ENCODE measurements at places on chromosomes 3 and 15. TPM values are rescaled to one million over a fixed set of nuclear protein-coding genes. Genes with fewer than 3 reads are reported as not detected.

HRG gene
- not detected for total RNA-seq

ARGFX gene
- not detected for total RNA-seq

DNA sequence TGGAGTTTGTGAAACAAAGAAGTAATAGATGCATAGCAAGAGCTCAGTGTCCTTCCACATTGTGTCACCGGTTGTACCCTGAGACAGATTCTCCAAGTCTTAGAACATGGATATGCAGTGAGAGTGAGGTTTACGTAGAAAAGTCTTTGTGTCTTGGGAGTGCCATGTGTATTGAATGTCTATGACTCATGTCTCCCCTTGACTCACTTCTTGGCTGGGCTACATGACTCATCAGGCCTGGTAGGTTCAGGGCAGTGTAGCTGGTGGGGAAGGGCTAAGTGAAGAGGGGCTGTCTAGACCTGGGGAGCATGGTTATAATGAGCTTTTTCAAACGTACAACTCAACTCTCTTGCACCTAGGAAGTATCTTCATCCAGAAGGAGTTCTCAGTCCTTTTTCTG, 167.4 kb downstream of the GAP43 start:
- no peak overlapping the region for H3K4me3 ChIP-seq
- no peaks in the 10 kb centered on the region for H3K27me3 ChIP-seq
- no peaks in the 10 kb centered on the region for H3K36me3 ChIP-seq
- peak overlapping the region; percentile 98 for H3K27ac ChIP-seq
- peak; percentile 99 for DNase-seq

DNA sequence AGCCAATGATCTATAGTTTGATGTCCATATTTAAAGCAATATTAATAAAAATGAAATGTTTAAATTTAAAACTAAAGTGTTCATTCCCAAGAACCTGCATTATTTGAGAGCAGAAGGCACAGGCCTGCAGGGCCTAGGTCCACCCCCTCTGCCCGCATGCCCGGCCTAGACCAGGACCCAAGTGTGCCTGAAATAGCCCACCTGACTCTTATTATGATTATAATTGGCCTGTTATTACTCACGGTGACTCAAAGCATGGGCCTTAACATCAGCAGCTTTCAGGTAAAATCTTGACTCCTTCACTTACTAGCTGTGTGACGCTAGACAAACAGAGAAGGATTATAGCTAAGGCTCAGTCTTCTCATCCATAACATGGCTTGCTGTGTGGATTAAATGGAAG, 128.8 kb downstream of the PLCL2 start:
- no peaks in the 10 kb centered on the region for H3K36me3 ChIP-seq
- H3K4me3 ChIP-seq = no peak overlapping the region
- no peak overlapping the region for H3K27ac ChIP-seq
- H3K4me1 ChIP-seq = no peaks in the 10 kb centered on the region
- DNase-seq = no peak

- H3K36me3 ChIP-seq = no peaks in the 10 kb centered on the region
- DNase-seq = no peak
- no peak overlapping the region for H3K27ac ChIP-seq
These were observed 477.7 kb downstream of the ZBBX start for GRCh38 chr3:166902374-166902773.

Data from osteoblast (primary cell).